ENCODE measurements at places on chromosomes 5 and 9.

- DNase-seq = no peak
Observed at GRCh38 chr5:77844373-77844622, 68.2 kb upstream of the TBCA start.

- DNase-seq = no peak
Observed at GRCh38 chr5:102611312-102611711, 112.5 kb upstream of the SLCO6A1 start.

DNA sequence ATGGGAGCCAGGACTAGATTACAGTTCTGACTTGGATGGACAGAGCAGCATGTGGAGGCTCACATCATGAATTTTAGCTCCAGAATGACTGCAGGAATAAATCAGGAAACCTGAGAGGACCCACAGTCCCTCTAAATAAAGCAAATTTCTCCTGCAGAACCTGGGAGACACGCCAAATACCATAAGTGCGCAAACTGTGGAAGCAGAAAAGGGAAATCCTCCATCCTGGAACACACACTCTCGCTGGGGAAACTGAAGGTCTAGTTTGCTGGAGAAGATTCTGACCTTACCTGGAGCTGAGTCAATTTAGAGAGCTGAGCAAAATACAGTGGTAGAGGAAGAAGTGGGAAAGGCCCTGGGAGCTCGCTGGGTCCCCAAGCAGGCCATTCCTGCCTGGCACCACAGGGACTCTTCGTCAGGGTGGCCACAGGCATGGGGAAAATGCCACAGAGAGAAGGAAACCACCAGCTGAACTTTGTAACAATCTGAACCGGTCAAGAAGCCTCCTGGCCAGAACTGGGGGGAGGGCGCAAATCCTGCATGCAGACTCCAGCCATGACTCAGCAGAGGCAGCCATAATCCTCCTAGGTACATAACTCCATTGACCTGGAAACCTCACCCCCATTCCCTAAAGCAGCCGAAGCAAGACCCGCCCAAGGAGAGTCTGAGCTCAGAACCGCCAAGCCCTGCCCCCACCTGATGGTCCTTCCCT, 390.9 kb downstream of the LRRC70 start:
- no peak for DNase-seq

DNA sequence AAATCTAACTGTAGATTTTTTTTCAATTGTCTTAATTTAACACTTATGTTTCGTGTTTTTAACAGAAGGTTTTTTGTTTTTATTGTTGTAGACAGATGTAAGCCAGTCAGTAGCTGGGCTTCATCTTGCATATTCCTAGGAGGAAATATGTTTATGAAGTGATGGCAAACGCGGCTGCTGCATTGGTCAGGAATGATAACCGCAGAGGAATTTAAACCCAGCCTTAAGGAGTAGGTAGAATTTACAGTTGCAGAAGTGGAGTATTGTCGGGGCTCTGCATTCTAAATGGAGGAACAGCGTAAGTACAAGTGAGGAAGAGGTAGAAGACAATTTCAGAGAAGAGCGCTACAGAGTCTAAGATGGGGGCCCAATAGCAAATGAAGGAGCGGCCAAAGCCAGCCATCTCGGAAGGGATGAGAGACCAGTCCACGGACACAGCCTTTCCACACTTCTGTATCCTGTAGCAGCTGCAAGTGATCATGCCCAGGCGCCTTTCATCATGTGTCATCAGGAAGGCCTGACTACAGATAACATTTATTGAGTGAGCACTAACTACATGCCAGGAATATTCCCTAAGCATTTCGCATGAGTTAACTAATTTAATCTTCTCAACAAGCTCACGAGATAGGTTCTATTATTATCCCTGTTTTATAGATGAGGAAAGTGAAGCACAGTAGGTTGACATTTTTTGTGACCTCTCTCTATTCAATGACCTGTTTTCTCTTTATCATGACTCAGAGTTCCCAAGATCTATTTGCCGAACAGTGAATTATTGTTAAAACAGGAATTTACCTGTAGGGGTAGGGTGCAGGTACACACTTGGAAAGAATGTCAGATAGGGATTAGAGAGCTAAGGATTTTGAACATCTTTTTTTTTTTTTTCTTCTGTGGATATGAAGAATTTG, 38.1 kb downstream of the CMYA5 start:
- DNase-seq = no peak

DNA sequence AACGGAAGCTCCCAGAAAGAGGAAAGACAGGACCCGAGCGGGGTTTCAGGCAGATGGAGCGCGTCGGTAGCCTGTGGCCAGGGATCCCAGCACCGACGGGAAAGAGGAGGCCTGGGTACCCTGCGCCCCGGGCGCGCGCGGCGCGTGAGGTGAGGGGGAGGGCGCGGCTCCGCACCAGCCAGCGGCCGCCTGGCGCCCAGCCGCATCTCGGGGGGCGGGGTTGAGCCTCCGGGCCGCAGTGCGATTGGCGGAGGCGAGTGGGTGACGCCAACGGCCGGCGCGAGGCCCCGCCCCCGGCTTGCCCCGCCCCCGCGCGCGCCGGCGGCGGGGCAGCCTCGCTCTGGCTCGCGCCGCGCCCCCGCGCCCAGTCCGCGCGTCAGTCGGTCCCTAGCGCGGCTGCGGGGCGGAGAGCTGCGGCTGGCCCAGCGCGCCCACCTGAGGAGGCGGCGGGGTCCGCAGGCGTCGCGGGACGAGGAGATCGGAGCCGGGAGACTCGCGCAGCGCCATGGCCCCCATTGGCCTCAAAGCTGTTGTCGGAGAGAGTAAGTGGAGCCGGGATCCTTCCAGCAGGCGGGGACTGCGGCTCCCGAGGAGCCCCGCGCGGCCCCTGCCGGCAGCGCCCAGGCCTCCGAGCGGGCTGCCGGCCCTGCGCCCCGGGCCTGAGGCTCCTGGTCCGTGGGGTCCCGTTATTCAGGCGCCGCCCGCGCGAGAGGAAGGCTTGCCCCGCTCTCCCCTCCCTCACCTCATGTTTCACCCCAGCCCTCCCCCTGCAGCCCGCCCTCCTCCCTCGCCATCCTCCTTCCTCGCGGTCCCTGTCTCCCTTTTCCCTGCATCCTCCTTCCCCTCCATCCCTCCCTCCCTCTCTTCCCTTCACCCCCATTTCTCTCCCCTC, at the start of gene STXBP1:
STXBP1 (plus strand) TSS at position 379 of the 892 bp plus-strand sequence; CDS start at position 506, 127 bp downstream.
- peak; percentile 94 for DNase-seq

- DNase-seq = no peak
Observed at GRCh38 chr5:128341056-128341455, 197.0 kb downstream of the FBN2 start.

- DNase-seq = no peak
Observed at GRCh38 chr5:38996123-38996522, 78.1 kb downstream of the RICTOR start.

GRCh38 chr9:114185570-114186490, 30.5 kb downstream of the COL27A1 start:
- no peak for DNase-seq

- DNase-seq = no peak
Observed at GRCh38 chr5:36198281-36198680, 43.4 kb downstream of the NADK2 start.

GRCh38 chr5:126680191-126680817, 79.6 kb downstream of the PHAX start:
- DNase-seq = no peak

DNA sequence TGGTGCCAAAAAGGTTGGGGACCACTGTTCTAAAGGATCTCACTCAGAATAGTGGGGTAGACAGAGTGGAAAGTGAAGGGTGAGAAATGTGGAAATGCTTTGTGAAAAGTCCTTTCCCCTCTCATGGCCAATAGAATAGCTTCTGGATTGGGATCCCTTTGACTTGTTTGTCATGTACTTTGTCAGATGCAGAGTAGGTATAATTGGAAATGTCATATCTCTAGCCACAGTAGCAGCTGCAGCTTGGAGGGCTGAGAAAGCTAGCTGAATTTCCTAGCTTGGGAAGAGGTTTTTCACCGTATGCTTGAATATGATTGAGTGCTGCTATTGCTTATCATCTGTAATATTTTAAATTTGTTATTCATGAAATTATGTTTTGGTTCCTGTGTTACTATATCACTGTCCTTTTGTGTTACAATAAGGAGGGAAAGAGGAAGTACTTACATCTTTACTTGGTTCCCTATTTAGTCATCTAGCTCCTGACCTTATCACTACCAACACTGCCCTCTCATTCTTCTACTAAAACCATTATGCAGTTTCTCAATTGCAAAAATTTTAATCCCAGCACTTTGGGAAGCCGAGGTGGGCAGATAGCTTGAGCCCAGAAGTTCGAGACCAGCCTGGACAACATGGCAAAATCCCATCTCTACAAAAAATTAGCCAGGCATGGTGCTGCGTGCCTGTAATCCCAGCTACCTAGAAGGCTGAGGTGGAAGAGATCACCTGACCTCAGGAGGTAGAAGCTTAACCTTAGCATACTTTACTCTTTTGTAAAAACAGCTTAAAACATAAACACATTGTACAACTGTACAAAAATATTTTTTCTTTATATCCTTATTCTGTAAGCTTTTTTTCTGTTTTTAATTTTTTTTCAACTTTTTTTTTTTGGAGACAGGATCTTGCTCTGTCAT, 12.4 kb downstream of the SLC30A5 start:
- DNase-seq = no peak

GRCh38 chr9:19137282-19137681, 10.0 kb upstream of the PLIN2 start:
- no peak for DNase-seq

DNA sequence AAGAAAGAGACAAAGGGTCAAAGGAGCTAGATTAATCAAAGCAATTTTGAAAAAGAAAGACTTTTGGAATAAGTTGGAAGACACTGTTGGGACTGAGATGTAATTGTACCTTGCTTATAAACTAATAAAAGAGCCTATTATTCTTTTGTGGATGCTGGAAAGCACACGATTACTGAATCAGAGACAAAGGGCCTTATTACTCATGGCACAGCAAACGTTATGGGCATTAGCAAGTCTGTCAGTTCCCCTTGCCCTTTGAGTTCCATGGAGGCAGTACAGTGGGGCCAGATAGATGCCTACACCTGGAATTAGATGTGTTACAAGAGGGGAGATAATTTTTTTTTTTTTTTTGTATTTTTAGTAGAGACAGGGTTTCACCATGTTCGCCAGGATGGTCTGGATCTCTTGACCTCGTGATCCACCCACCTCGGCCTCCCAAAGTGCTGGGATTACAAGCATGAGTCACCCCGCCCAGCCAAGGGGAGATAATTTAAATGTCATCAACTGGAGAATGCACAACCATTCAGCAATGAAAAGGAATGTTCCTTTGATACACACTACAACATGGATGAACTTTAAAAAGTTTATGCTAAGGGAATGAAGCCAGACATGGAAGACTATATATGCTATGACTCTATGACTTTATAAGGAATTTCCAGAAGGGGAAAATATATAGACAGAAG, 128.9 kb downstream of the STARD4 start:
- no peak for DNase-seq
